ENCODE measurements at places on chromosomes 16 and 17. TPM values are rescaled to one million over a fixed set of nuclear protein-coding genes. Genes with fewer than 3 reads are reported as not detected.

C1QTNF8 gene
- polyA plus RNA-seq = not detected

PYY gene
- 0.30 TPM for polyA plus RNA-seq

SHCBP1 gene
- polyA plus RNA-seq = 8.7 TPM

SP6 gene
- 2.7 TPM for polyA plus RNA-seq

SERPINF2 gene
- polyA plus RNA-seq = 62.2 TPM

MYH8 gene
- polyA plus RNA-seq = 0.79 TPM

ATAD5 gene
- polyA plus RNA-seq = 8.5 TPM

CX3CL1 gene
- 34.7 TPM for polyA plus RNA-seq

MTMR4 gene
- 60.9 TPM for polyA plus RNA-seq

DNA sequence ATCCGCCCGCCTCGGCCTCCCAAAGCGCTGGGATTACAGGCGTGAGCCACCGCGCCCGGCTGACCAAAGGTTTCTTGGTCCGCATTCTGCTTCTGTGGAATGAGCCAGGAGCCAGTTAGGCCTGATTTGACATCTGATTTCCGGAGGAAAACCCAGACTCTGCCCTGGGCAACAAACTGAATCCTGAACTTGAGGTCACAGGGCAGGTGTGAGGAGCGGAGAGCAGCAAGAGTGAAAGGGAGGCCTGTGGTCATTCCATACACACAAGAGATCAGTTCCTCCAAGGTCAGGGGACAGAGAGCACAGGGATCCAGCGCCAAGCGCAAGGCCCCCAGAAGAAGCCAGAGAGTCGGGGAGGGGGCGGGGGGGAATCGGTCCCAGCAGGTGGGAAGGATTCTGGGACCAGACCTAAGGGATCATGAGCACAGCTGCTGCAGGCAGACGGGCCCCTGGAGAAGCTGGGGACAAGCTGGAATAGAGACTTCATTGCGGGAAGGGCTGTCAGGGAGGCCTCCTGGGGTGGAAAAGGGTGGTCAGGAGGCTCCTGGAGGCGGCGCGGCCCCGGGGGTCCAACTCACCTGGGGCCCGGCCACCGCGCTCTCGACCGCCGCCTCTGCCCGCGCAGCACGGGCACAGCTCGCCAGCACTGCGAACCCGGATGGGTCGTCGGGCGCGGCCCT lies 436 bp downstream of the SHPK start:
- DNase-seq = no peak

GRCh38 chr16:31221357-31222160 lies 4.6 kb upstream of the PYDC1 start:
- no peak for DNase-seq

GRCh38 chr17:37779554-37779953 lies 34.7 kb upstream of the HNF1B start:
- no peak for DNase-seq

- no peak for DNase-seq
These were observed 59.8 kb downstream of the TIMM22 start for GRCh38 chr17:1056761-1057160.

DNA sequence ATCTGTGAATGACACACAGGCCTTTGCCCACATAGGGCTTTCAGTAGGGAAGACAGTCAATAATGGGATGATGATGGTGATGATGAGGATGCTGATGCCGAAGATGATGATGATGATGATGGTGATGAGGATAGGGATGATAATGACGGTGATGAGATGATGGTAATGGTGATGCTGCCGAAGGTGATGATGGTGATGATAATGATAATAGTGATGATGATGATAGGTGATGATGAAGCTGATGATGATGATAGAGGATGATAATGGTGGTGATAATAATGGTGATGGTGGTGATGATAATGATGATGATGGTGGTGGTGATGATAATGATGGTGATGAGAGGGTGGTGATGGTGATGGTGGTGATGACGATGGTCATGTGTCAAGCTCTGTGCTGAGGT lies 12.9 kb downstream of the FOXL1 start:
- DNase-seq = no peak

- DNase-seq = no peak
These were observed 11.0 kb upstream of the KATNB1 start for GRCh38 chr16:57724531-57724930.

- peak; percentile 71 for DNase-seq
These were observed 4.3 kb downstream of the CAMKK1 start for GRCh38 chr17:3888343-3889171.

- DNase-seq = no peak
These were observed 10.7 kb downstream of the CPNE7 start for GRCh38 chr16:89586218-89586617.

- DNase-seq = peak; percentile 63
These were observed 1096.1 kb upstream of the EEF2KMT start for GRCh38 chr16:6193718-6194117.

GRCh38 chr16:980595-980854 lies 1.0 kb upstream of the SOX8 start:
- no peak for DNase-seq

GRCh38 chr17:7748076-7748775 lies 30.7 kb downstream of the DNAH2 start:
- no peak for DNase-seq

GRCh38 chr16:83878838-83879237 lies 20.1 kb upstream of the MLYCD start:
- no peak for DNase-seq

- no peak for DNase-seq
These were observed 102.0 kb upstream of the CDH5 start for GRCh38 chr16:66264311-66265047.

DNA sequence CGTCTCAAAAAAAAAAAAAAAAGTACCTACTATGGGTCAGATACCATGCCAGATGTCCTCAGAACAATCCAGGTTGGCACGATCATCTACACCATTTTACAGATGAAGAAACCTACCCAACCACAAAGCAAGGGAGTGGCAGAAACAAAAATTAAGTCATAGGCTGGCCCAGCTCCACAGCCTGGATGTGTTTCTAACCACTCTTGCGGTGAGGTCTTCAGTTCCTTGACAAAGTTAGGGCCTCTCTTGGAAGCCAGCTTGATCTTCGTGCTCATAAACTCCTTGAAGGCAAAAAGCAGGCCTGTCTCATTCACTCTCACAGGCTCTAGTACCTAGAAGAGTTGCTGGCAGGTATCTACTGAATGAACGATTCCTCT lies 6.2 kb downstream of the GGA2 start:
- DNase-seq = no peak

GRCh38 chr16:27640277-27640600 lies 90.3 kb downstream of the KATNIP start:
- no peak for DNase-seq

- DNase-seq = no peak
These were observed 4.6 kb upstream of the NACA2 start for GRCh38 chr17:61595418-61596186.

DNA sequence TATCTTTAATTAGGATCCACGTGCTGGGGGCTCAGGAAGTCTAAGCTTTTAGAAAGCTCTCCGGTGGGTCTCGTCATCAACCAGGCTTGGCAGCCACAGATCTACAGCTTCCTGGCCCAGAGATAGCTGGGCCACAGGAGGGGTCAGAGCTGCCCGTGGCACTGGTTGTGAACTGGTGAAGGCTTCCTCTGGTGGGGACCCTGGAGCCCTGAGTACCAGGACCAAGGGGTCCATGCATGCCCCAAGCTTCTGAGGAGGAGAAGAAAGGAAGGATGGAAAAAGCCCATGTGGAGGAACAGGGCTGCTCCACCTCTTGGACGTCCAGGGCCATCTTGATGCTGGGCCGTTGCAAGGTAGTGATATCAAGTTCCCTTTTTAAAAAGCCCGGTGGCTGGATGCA lies 13.3 kb downstream of the RMI2 start:
- no peak for DNase-seq

- no peak for DNase-seq
These were observed 17.0 kb downstream of the PSMD12 start for GRCh38 chr17:67349420-67349819.

DNA sequence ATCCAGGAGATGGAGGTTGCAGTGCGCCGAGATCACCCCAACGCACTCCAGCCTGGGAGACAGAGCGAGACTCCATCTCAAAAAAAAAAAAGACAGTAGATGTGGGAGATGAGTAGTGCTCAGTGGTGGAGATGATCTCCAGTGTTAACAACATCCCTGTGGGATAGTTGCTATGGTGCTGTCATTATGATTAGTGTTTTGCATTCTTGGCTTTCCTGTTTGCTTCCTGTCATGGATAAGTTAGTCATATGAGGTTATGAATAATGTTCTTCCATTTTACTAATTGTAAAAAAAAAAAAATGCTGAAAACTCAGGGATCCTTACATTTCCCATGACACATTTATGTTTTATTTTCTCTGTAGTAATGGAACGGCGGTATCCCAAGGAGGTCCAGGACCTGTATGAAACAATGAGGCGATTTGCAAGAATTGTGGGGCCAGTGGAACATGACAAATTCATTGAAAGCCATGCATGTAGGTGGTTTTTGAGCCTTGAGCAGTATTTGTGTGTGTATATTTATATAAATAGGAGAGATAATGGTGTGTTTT lies 24.5 kb upstream of the DUSP14 start:
- no peak for DNase-seq

DNA sequence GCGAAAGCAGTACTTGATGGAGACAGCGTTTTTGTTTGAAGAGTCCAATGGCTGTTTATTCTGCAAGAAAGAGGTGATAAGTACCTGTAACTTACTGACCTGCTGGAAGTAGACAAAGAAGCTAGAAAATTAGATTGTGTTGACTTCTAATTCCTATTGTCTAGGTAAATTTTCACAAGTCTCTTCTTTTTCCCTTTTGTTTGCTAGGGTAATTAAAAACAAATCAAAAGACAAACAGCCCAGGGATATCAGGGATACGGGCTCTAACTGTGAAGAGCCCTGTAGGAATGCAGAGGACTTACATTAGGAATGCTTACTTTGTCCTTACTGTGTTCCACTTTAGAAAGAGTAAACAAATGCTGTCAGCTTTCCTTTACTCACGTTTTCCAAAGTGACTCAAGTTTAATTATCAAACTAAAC lies 7.0 kb downstream of the PSME3IP1 start:
- no peak for DNase-seq

DNA sequence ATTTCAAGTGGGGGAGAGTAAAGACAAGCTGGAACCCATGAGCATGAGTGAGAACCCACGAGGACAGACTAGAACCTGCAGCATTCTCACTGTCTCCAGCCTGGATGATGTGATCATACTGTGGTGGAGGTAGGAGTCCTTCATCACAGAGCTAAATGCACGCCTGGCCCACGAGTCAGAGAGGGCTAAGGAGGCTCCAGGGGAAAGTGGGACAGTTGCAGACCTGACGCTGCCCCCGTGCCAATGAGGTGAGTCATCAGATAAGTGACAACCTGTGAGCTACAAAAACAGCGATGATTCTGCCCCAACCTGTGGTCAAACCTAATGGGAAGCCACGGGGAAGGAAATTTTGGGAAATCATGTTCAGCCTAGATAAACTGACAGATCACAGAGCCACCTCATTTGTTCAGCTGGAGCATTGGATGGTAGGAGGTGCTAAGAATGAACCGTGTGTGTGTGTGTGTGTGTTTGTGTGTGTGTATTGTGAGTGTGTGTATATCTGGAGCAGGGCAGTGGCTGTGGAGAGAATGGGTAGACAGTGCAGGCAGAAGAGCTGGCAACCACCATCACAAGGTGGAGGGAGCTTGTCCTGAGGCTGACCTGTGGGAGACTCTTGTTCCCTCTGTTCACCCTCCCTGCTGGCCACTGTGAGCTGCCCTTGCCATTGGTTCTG lies 131.8 kb downstream of the UTP18 start:
- no peak for DNase-seq

DNA sequence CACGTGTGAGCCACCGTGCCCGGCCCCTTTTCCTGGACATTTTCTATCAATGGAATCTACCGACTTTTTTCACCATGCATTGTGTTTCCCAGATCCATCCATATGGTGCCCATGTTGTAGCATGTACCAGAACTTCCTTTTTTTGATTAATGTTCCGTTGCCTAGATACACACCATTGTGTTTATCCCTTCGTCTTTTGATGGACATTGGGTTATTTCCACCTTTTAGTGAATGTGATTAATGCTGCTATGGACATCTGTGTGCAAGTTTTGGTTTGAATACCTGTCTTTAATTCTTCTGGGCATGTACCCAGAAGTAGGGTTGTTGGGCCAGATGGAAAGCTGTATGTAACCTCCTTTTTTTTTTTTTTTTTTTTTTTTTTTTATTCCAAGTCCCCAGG lies 79.8 kb downstream of the NT5M start:
- no peak for DNase-seq

GRCh38 chr17:58280480-58281217 lies at the start of gene MPO:
Gene MPO (minus strand): TSS chr17:58280935. CDS start chr17:58280758, 177 bp downstream.
- no peak for DNase-seq

- no peak for DNase-seq
These were observed 30.4 kb downstream of the RPH3AL start for GRCh38 chr17:322006-322780.

DNA sequence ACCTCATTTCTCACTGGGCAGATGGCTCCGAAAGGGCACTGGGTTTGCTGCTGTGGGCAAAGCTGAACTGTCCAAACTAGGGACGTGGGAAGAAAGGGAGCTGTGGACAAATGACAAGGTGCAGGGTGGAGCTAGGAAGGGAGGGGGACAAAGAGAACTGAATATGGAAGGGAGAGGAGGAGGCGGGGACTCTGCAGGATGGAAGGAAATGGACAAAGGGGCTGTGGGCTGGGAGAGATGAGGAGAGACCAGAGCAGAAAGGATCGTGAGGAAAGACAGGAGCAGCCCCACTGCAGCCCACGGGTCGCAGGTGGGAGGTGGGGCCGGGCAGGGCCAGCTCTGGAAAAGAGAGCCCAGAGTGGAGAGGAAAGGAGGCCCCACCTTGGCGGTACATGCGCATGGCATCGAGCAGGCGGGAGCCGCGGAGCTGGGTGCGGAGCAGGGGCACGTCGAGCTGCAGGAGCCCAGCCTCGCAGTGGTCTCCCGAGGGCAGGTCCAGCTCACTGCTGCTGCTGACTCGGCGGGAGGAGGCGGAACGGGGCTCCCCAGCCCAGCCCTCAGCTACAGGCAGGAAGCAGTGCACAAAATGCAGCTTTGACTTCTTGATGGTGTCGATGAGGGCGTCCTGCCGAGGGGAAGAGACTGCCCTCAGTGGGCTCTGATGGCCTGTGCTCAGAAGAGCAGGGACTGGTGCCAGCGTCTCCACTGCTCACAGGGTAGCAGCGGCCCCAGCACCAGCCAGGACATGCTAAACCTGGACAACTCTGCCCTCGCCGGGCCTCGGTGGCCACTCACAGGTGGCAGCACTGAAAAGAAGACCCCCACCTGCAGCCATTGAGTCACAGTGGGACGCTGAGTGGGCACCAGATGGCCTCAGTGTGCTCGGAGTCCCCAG lies 66.8 kb downstream of the PIPOX start:
- DNase-seq = no peak

Measured in left renal pelvis (tissue), 4 donors.